MM.1S (cell line): ENCODE measurements at places on chromosomes 7 and 10.

DNA sequence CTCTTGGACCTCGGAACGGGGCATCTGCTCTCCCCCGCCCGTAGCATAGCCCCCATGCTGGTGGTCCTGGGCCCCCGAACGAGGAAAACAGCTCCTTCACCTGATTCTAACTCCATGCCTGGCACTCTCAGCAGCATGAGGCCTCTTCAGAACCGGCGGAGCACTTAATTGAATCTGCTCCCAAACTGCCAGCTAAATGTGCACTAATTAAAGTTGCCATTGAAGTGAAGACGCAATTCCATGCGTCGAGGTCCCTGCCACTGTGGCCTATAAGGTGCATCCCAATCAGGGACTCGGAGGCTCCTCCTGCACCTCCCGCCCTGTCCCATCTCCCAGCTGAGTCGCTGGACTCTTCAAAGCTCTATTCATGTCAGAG, 41.3 kb upstream of the ADGRA1 start:
- H3K27ac ChIP-seq = no peak overlapping the region
- H3K4me1 ChIP-seq = no peaks in the 10 kb centered on the region
- H3K36me3 ChIP-seq = no peaks in the 10 kb centered on the region
- no peak for DNase-seq
- H3K4me3 ChIP-seq = no peak overlapping the region
- peaks cover 55% of the 10 kb centered on the region for H3K27me3 ChIP-seq

DNA sequence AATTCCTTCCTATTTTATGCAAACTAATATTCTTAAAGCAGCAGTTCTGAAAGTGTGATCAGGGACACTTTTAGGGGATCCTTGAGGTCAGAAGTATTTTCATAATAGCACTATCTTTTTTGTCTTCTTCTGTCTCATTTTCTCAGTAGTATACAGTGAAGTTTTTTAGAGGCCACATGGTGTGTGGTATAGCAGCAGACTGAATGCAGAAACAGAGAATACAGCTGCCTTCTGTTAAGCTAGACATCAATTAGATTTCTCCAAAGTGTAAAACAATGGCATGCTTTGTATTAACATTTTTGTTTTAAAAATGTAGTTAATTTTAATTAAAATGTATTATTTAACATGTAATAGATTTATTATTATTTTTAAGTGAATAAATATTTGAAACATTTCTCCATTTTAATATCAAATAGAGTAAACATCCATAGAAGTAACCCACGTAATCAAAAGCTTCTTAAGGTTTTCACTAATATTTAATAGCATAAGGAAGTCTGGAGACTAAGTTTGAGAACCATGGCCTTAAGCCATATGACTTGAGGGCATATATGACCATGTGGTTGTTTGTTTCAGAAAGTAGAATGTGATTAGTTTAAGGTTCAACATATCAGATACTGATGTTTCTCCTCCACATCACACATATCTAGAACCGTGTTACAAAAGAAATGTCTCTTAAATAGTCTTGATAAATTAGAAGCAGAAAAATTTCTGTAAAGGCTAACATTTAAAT, 94.0 kb downstream of the PRKG1 start:
- no peak overlapping the region for H3K4me3 ChIP-seq
- H3K4me1 ChIP-seq = no peaks in the 10 kb centered on the region
- no peak overlapping the region for H3K27ac ChIP-seq
- H3K36me3 ChIP-seq = no peaks in the 10 kb centered on the region
- no peaks in the 10 kb centered on the region for H3K27me3 ChIP-seq

GRCh38 chr10:338171-339037, 203.1 kb downstream of the ZMYND11 start:
- no peaks in the 10 kb centered on the region for H3K27me3 ChIP-seq
- H3K4me1 ChIP-seq = no peaks in the 10 kb centered on the region
- no peak overlapping the region for H3K4me3 ChIP-seq
- no peak overlapping the region for H3K27ac ChIP-seq
- no peak for DNase-seq

GRCh38 chr7:28065308-28065707, 115.3 kb downstream of the JAZF1 start:
- no peak overlapping the region for H3K4me3 ChIP-seq
- H3K4me1 ChIP-seq = no peaks in the 10 kb centered on the region
- no peak for DNase-seq
- no peaks in the 10 kb centered on the region for H3K36me3 ChIP-seq

GRCh38 chr10:73814896-73815718, 3.7 kb upstream of the NDST2 start:
- H3K27me3 ChIP-seq = no peaks in the 10 kb centered on the region
- H3K27ac ChIP-seq = no peak overlapping the region
- H3K36me3 ChIP-seq = no peaks in the 10 kb centered on the region
- DNase-seq = no peak
- H3K4me1 ChIP-seq = no peaks in the 10 kb centered on the region

DNA sequence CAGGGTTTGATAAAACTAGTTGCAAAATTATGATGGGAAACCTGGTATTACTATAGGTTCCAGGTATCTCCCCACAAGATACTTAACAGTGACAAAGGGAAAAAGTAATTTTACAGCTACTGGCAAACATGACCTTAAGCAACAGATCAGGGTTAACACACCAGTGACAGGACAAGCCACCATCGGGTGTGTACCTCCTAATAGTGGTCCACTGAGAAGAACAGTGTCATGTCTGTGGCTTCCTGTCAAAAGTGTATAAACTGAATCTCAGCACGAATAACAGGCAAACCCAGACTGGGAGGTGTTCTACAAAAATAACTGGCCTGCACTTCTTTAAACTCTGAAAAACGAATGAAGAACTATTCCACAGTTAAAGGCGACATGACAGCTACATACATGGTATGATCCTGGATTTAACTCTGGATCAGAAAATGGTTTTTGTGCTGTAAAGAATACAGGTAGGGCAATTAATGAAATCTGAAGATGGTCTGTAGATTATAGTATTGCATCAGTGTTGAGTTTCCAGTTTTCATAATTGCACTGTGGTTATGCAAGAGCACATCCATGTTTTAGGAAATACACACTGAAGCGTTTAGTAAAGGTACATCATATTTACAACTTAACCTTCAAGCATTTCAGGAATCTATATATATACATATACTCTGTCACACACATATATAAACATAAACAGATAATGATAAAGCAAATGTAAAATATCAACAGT, 32.0 kb upstream of the ARMS2 start:
- H3K4me1 ChIP-seq = no peaks in the 10 kb centered on the region
- H3K36me3 ChIP-seq = no peaks in the 10 kb centered on the region
- H3K27me3 ChIP-seq = no peaks in the 10 kb centered on the region
- DNase-seq = no peak

GRCh38 chr10:2703953-2704352, 363.4 kb upstream of the PFKP start:
- no peaks in the 10 kb centered on the region for H3K27me3 ChIP-seq
- H3K4me1 ChIP-seq = no peaks in the 10 kb centered on the region
- H3K36me3 ChIP-seq = no peaks in the 10 kb centered on the region
- no peak overlapping the region for H3K4me3 ChIP-seq
